Activated naive CD8-positive, alpha-beta T cell treated with anti-CD3 and anti-CD28 coated beads, Interleukin-2, amount 10 ng/mL, durations not matched to agents 7 days and 5 days (primary cell): ENCODE measurements at places on chromosomes 5 and 9. TPM values are rescaled to one million over a fixed set of nuclear protein-coding genes. Genes with fewer than 3 reads are reported as not detected.
A peak's percentile ranks its signal among the peaks of the same experiment; 100 is the strongest.

DNA sequence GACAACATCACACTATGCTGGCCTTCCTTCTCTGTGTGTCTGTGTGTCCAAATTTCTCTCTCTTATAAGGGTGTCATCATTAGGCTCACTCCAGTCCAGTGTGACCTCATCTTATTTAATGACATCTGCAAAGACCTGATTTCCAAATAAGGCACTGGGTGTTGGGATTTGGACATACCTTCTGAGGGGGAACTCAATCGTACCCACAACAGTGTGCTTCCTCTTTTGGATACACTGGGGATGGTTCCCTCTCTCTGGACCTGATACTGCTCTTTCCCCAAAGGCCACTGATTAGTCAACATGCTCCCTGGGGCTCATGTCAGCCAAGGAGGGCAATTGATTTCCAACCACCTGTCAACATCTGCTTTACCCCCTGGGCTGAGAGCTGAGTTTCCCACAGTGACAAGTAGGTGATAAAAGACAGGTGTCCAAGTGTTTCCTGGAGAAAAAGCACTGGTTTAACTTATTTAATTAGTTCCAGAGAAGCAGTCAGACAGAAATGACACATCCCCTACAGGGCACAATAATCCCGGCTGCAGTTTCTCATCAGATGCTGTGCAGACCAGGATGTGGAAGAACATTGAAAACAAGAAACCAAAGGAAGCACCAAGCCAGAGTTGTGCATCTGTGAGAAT is 17.8 kb upstream of the CEP72 start:
- H3K4me1 ChIP-seq = peaks cover 7% of the 10 kb centered on the region
- DNase-seq = no peak
- H3K36me3 ChIP-seq = no peaks in the 10 kb centered on the region
- H3K4me3 ChIP-seq = no peak overlapping the region
- H3K27ac ChIP-seq = no peak overlapping the region

HTR4 gene
- not detected for total RNA-seq

TOPORS gene
- 18.1 TPM for total RNA-seq

GRCh38 chr9:105698348-105698870 is 4.1 kb downstream of the TMEM38B start:
- H3K27me3 ChIP-seq = peaks cover 5% of the 10 kb centered on the region
- no peaks in the 10 kb centered on the region for H3K36me3 ChIP-seq
- no peak for DNase-seq
- H3K4me3 ChIP-seq = no peak overlapping the region
- no peak overlapping the region for H3K27ac ChIP-seq
- peaks cover 11% of the 10 kb centered on the region for H3K4me1 ChIP-seq

DNA sequence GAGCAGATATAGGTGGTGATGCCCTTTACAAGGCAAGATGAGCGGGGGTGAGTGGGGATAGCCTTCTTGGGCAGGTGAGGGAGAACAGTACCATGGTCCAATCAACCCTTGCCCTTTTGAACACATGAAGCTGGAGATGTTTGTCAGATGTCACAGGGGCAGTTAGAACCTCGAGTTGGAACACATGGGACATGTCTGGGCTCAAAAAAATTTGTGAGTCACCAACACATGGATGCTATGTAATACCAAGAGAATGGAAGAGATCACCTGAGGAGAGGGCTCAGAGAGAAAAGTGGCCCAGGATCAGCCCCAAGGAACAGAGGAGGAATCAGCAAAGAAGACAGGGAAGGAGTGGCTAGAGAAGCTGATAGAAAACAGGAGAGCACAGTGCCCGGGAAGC is 4.7 kb downstream of the PHYKPL start:
- H3K36me3 ChIP-seq = peaks cover 52% of the 10 kb centered on the region
- H3K27me3 ChIP-seq = no peaks in the 10 kb centered on the region
- DNase-seq = no peak
- H3K4me1 ChIP-seq = peaks cover 37% of the 10 kb centered on the region
- H3K27ac ChIP-seq = peak overlapping the region; percentile 78
- no peak overlapping the region for H3K4me3 ChIP-seq

DNA sequence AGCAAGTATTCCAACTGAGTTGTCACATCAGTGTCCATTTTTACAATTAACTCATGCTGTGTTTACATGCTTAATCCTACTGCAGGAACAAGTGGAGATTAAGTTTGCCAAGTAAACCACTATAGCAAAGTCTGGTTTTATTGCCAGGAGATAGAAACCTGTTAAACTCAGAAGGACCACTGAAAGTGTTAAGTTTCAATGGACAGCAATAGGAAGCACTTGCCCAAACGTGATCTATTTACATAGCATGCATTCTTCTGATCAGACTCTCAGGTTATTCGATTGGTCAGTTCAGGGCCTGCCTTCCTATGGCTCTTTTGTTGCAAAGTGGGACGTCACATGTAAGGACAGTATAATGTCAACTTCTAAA is 28.0 kb upstream of the IFNK start:
- H3K27me3 ChIP-seq = no peaks in the 10 kb centered on the region
- no peak overlapping the region for H3K4me3 ChIP-seq
- peaks cover 24% of the 10 kb centered on the region for H3K36me3 ChIP-seq
- no peak for DNase-seq
- peaks cover 13% of the 10 kb centered on the region for H3K4me1 ChIP-seq

GRCh38 chr9:91481972-91482371 is 58.3 kb upstream of the NFIL3 start:
- no peak for DNase-seq
- peaks cover 28% of the 10 kb centered on the region for H3K27me3 ChIP-seq
- no peaks in the 10 kb centered on the region for H3K36me3 ChIP-seq
- no peaks in the 10 kb centered on the region for H3K4me1 ChIP-seq
- no peak overlapping the region for H3K27ac ChIP-seq

GRCh38 chr5:73311291-73312110 is 137.1 kb downstream of the FOXD1 start:
- H3K4me3 ChIP-seq = no peak overlapping the region
- no peak for DNase-seq
- no peak overlapping the region for H3K27ac ChIP-seq
- H3K27me3 ChIP-seq = peaks cover 73% of the 10 kb centered on the region
- peaks cover 3% of the 10 kb centered on the region for H3K4me1 ChIP-seq

- no peaks in the 10 kb centered on the region for H3K4me1 ChIP-seq
- no peaks in the 10 kb centered on the region for H3K27me3 ChIP-seq
- H3K4me3 ChIP-seq = no peak overlapping the region
- peaks cover 3% of the 10 kb centered on the region for H3K36me3 ChIP-seq
- no peak for DNase-seq
These were observed 11.4 kb downstream of the CEP72 start for GRCh38 chr5:623531-623930.

GRCh38 chr5:72244862-72245371 is 75.1 kb downstream of the MRPS27 start:
- H3K4me3 ChIP-seq = no peak overlapping the region
- DNase-seq = no peak
- peaks cover 6% of the 10 kb centered on the region for H3K36me3 ChIP-seq
- no peaks in the 10 kb centered on the region for H3K27me3 ChIP-seq
- peaks cover 23% of the 10 kb centered on the region for H3K4me1 ChIP-seq

GRCh38 chr9:38435521-38435920 is 11.3 kb upstream of the IGFBPL1 start:
- peaks cover 9% of the 10 kb centered on the region for H3K4me1 ChIP-seq
- H3K36me3 ChIP-seq = no peaks in the 10 kb centered on the region
- H3K27me3 ChIP-seq = peaks cover 6% of the 10 kb centered on the region
- H3K4me3 ChIP-seq = no peak overlapping the region
- DNase-seq = no peak

DNA sequence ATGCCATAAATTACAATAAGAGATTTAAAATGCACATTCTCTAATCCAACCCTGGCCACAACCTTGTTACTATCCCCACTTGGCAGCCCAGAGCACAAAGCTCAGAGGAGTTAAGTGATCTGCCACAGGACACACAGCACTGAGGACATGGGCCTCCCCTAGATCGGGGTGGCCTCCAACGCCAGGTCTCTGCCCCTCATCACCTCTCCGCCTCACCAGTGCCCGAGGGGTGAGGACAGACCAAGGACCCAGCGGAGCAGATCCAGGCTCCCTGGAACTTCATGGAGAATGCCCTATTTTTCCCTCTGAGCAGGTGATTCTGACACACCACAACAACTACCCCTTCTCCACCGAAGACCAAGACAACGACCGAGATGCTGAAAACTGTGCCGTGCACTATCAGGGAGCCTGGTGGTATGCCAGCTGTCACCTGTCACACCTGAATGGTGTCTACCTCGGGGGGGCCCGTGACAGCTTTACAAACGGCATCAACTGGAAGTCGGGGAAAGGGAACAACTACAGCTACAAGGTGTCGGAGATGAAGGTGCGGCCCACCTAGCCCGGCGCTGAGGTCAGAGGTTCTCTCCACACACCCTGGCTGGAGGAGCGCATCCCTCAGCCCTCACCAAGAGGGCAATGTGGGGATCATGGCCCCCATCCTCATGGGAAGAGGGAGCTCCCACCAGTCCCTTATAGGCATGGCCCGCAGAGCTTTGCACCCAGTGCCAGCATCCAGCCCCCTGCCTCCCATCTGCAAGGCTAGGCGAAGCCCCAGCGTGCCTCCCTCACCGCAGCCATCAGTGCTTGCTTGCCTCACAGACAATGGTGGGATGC is 12.5 kb upstream of the FCN2 start:
- DNase-seq = no peak
- H3K4me1 ChIP-seq = no peaks in the 10 kb centered on the region
- H3K27ac ChIP-seq = no peak overlapping the region

GPR21 gene
- 1.2 TPM for total RNA-seq

SLC45A2 gene
- not detected for total RNA-seq
